ENCODE measurements at places on chromosomes 16 and 17. TPM values are rescaled to one million over a fixed set of nuclear protein-coding genes. Genes with fewer than 3 reads are reported as not detected.

GRCh38 chr17:48373130-48373830 lies 56.7 kb downstream of the SKAP1 start:
- no peak overlapping the region for H3K4me3 ChIP-seq
- no peaks in the 10 kb centered on the region for H3K36me3 ChIP-seq
- no peaks in the 10 kb centered on the region for H3K4me1 ChIP-seq
- peaks cover 4% of the 10 kb centered on the region for H3K27me3 ChIP-seq
- no peak for DNase-seq

- DNase-seq: no peak
- H3K27ac ChIP-seq: no peak overlapping the region
- H3K36me3 ChIP-seq: no peaks in the 10 kb centered on the region
- H3K4me3 ChIP-seq: no peak overlapping the region
- no peaks in the 10 kb centered on the region for H3K27me3 ChIP-seq
These were observed 80.0 kb upstream of the CDH5 start for GRCh38 chr16:66286527-66286926.

GRCh38 chr17:76179496-76180467 lies 38.7 kb upstream of the FOXJ1 start:
- no peaks in the 10 kb centered on the region for H3K4me1 ChIP-seq
- H3K27ac ChIP-seq: no peak overlapping the region
- no peak overlapping the region for H3K4me3 ChIP-seq
- H3K27me3 ChIP-seq: no peaks in the 10 kb centered on the region

DNA sequence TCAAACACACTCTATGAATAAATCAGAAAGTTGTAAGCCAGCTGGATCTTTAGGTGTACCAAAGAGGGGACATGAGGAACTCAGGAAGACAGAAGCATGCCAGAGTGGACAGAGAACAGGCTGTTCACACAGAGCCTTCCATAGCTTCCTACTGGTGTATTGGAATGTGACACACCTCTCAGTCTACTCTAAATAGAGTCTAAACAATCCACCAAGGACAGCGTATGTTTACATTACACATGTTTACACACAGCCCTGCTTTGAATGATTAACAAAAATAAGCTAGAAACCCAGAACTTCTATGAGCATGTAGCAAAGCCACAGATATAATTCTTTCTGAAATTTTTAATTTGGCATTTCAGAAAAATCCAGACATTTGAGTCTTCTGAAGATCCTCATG lies 1279.0 kb upstream of the CDH8 start:
- H3K4me1 ChIP-seq: no peaks in the 10 kb centered on the region
- H3K27ac ChIP-seq: no peak overlapping the region
- H3K4me3 ChIP-seq: no peak overlapping the region
- no peaks in the 10 kb centered on the region for H3K27me3 ChIP-seq

CCR7 gene
- not detected for total RNA-seq

GRCh38 chr17:55452139-55452790 lies 30.6 kb upstream of the MMD start:
- no peaks in the 10 kb centered on the region for H3K27me3 ChIP-seq
- no peak for DNase-seq
- H3K4me1 ChIP-seq: no peaks in the 10 kb centered on the region

DNA sequence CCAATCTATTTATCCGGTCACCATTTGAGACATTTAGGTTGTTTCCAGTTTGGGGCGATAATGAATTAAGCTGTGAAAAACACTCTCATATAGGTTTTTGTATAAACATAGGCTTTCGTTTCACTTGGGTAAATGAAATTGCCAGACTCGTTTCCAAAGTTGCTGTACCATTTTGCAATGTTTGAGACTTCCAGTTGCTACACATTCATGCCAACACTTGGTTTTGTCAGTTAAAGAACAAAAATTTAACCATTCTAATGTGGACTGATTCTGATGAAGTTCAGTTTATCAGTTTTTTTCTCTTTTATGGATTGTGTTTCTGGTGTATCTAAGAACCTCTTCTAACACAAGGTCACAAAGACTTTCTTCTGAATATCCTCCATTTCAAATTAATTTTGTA lies 52.4 kb downstream of the YPEL2 start:
- H3K36me3 ChIP-seq: no peaks in the 10 kb centered on the region
- H3K4me3 ChIP-seq: no peak overlapping the region
- no peak overlapping the region for H3K27ac ChIP-seq

GRCh38 chr16:61324044-61324443 lies 712.2 kb downstream of the CDH8 start:
- H3K27me3 ChIP-seq: no peaks in the 10 kb centered on the region
- H3K36me3 ChIP-seq: no peaks in the 10 kb centered on the region
- H3K4me3 ChIP-seq: no peak overlapping the region
- no peak overlapping the region for H3K27ac ChIP-seq
- DNase-seq: no peak
